Hindlimb muscle (tissue), 1 donor: ENCODE measurements at places on chromosomes 16 and 17.

DNA sequence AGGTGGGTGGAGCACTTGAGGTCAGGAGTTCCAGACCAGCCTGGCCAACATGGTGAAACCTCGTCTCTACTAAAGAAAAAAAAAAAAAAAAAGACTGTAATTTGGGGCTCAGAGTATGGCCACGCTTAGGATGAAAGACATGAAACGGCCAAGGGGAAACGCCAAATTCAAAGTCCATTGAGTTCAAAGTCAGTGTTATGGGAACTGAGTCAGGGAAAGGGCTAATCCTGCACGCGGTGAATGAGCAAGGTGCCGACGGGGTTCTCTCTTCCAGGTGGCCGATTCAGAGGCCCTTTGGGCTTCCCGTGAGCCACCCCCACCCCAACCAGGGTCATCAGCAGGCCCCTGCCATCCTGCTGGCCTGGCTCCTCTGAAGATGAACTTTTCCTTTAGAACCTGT, 7.5 kb upstream of the OSGIN1 start:
- DNase-seq: no peak

- no peak for DNase-seq
These were observed 10.3 kb upstream of the IRF8 start for GRCh38 chr16:85888405-85889331.

DNA sequence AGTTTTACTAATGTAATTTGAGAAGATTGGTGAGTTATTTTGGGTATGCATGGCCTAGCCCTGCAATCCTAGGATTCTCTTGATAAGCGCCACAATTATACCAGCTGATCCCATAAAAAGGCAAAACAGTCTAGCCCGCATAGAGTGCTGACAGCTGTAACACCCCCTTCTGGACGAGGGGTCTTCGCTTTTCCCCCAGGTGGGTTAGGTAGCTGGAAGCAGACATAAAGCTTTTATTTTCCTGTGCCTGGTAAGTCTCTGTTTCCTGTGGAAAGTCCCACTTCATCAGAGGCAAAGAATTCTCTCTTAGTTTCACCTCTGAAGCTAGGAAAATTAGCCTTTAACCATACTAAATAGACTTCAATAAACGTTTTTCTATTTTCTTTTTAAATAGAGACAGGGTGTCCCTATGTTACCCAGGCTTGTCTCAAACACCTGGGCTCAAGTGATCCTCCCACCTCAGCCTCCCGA, 108.3 kb downstream of the YPEL2 start:
- DNase-seq: no peak

DNA sequence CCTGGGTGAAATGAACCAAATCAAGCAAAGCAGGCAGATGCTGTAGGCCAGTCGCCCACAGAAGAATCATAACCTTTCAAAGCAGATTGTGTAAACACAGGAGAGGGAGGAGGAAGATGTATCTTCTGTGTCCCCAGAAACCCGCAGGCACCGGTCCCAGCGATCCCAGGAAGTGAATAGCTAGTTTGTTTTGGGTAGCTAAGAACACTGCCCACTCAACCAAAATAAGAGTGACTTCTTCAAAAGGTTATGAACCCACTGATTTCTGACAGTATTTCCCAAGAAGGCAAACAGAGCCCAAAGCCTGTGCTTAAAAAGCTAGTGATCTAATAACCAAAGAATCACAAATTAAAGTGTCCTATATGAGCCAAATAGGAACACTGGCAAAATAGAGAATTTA, 67.8 kb downstream of the GRIN2A start:
- no peak for DNase-seq

DNA sequence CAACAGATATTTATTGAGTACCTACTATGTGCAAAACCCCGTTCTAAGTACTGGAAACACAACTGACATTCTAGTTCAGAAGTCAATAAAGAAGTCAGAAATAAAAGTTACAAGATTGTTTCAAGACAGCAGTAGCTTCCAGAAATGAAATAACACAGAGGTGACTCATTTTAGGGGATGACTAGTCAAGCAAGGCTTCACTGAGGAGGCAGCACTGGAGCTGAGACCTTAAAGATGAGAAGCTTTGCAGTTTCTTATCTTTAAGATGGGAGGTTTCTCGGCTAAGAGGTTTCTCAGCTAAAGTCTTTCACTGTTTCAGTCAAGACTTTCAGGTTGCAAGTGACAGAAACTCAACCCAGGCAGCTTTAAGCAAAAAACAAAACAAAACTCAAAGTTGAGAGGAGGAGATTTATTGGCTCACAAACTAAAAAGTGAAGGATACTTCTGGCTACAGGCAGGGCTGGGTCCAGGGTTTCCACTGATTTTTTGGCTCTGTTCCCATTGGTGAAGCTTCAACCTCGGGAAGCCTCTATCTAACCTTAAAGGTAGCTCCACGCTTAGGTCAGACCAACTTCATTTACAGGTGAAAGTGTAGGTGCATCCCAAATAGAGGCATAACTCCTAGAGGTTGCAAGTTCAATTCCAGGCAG, 7.4 kb upstream of the MMP2 start:
- DNase-seq: no peak

DNA sequence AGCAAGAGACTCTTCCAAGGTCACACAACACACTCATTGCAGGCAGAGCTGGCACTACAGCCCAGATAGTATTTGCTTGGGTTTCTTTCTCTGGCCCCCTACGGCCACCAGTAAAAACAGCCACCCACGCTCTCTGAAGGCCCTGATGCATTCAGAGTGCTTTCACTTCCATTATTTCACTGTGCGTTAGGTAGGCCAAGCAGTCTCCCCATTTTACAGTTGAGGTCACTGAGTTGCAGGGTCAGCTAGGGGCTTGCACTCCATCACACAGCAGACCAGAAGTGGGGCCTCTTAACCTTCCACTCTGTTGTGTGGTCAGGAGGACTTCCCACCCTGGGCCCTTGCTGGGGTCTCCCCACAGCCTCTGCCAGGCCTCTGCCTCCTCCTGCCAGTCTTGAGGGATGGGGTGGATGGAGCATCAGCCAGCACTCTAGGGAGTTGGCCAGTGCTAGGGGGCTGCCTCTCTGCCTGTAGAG, 2.5 kb downstream of the TBX21 start:
- DNase-seq: no peak

- no peak for DNase-seq
These were observed 21.2 kb upstream of the CYTH1 start for GRCh38 chr17:78803186-78803845.

GRCh38 chr16:80743273-80743672, 61.1 kb downstream of the CDYL2 start:
- DNase-seq: no peak

GRCh38 chr16:1488054-1488601, 616 bp downstream of the PTX4 start:
- no peak for DNase-seq

- DNase-seq: no peak
These were observed 6.5 kb downstream of the RGS11 start for GRCh38 chr16:269061-269796.

GRCh38 chr17:16446338-16446983, 31.1 kb downstream of the TRPV2 start:
- DNase-seq: no peak

DNA sequence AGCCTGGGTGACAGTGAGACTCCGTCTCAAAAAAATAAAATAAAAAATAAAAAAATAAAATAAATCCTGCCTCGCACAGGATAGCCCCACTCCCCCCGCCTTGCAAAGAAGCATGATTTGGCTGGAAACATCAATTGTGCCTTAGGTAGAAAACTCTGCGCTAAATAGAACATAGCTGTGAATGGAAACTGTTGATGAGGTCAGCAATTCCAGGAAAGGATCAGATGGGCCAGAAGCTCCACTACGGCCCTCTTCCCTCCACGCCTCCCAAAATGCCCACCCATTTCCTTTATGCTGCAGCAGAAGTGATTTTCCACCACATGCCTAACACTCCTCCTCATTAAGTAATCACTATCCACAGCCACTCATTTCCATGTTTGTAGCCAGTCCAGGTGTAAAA, 473.4 kb downstream of the XYLT1 start:
- DNase-seq: no peak

- DNase-seq: peak; percentile 19
These were observed 3.3 kb downstream of the POLR3E start for GRCh38 chr16:22300427-22301071.

GRCh38 chr17:8925808-8926207, 39.7 kb downstream of the PIK3R5 start:
- no peak for DNase-seq

GRCh38 chr16:65910291-65910690, 456.2 kb upstream of the CDH5 start:
- no peak for DNase-seq

- no peak for DNase-seq
These were observed 73.9 kb downstream of the CEP95 start for GRCh38 chr17:64580384-64581315.

DNA sequence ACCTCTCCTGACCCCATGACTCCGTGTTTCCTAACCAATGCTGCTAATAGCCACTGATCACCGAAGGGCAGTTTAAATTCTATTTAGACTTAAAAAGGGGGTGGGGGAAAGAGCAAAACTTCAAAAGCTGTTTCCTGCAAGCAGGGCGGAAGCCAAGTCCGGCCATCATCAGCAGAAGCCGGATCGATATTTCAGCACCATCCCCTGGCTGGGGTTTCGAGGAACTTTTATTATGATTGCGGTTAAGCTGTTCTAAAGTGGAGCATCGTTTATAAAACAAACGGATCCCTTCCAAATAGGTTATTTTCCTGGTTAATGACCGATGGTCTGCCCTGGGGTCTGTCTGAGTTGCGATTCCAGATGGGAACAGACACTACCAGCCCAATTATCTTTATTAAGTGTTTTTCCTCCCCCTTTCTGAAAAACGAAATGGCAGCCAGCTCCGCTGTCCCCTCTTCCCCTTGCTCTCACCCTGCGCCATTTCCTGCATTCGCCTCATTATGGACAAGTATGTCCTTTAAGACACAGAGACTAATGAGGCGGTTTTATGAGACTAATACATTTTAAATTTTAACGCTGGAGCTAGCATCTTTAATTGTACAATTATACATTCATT, 76.1 kb upstream of the IRX3 start:
- no peak for DNase-seq

GRCh38 chr16:4795828-4796572, 831 bp downstream of the SMIM22 start:
- no peak for DNase-seq

DNA sequence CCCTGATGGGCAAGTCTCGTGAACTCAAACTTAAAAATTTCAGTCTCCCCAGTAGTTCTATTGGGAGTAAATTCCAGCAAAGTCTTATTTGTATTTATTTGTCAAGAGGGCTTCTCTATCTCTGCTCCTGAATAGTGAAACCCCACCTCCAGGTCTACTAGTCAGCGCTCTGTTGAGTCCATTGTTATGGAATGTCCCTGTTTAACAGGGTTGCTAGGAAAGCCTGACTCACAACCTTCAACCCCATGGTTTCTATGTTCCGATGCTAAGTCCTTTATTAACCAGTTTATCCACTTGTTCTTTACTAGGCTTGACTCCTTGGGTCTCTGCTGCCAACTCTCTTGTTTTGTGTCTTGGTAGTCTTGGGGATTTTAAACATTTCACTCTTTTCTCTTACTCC, 250.7 kb upstream of the MYOCD start:
- no peak for DNase-seq

GRCh38 chr16:17509194-17509593, 38.4 kb upstream of the XYLT1 start:
- no peak for DNase-seq

DNA sequence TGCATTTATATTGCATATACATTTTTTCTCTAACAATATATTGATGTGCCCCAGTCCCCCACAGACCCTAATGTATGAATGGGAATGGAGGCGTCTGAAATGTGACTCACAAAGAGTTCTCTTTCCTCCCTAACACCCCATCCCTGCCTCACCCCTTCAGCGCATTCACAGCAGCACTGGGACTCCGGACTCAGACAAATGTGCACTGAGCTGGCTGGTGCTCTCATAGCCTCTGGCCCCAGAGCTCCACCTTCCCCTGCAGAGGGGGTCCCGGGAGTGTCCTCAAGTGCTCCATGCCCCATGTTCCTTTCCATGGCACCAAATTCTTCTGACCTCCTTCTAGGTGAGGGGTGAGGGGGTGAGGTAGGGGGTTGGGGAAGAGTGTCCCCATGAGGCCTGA, 20.6 kb downstream of the NPTX1 start:
- no peak for DNase-seq

- no peak for DNase-seq
These were observed 55.1 kb downstream of the ZNRF1 start for GRCh38 chr16:75053791-75054555.

DNA sequence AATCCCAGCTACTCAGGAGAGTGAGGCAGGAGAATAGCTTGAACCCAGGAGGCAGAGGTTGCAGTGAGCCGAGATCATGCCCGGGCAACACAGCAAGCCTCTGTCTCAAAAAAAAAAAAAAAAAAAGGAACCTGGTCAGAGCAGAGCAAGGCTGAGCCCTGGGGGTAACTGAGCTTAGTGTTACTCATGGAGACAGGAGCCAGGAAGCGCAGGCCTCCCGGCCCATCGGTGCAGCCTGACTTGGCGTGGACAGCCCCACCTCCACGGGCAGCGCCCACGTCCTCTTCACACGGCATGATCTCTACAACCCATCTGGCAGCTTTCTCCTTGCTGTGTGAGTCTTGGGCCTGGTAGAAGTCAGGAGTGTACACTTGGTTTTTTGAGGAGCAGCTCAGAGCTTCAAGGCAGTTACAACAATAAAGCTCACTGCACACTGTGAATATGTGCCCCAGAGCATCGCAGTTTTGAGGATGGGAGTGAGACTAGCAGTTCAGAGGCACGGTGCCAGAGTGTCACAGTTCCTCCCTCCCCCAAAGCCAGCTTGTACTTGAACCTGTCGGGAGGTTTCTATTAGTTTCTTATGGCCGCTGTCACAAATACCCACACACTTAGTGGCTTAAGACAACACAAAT, 129.9 kb downstream of the RAP1GAP2 start:
- no peak for DNase-seq

DNA sequence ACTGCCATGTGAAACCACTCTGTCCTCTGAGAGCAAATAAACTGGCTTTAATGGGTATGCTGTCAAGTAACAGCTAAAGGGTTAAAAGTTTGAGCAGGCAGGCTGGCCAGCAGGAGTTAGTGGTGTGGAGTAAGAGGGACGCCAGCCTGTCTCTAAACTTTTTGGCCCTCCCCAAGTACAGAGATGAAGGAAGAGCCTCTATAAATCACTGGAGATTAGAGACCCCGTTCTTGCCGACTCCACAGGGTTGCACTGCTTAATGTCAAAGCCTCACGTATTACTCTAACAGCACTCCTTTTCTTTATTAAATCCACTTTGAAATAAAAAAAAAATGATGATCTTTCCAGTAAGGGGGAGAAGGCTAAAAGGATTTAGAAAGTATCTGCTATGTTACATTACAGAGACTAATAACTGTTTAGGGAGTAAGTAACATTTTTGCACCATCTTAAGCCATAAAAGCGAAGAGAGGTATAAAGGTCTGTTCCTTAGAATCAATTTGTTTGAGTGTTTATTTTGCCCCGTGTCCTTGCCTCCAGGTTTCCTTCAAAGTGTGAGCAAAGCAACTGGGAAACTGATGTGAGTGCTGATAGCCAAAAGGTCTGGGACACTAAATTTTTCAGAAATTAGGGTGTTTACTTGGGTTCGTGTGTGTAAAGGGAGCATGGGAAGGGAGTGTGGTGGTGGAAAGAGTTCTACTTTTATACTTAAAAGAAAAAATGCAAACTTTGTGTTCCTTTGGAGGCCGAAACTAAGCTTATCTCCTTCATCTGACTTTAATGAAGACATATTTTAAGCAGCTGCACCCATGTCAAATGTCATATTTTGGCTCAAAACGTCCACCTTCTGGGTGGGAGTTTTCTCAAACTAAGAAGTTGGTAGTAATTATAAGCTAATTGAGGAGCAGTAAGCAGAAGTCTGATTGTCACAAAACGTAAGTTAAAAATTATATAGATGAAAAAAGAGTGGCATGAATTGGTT, 109.9 kb upstream of the TBX2 start:
- DNase-seq: no peak

GRCh38 chr17:58639681-58640080, 52.2 kb downstream of the TEX14 start:
- DNase-seq: no peak
